IPS DF 6.9 (cell line): ENCODE measurements at places on chromosomes 2 and 18.
A peak's percentile ranks its signal among the peaks of the same experiment; 100 is the strongest.

- DNase-seq, result no peak
Observed at GRCh38 chr2:27381577-27382181, 1.1 kb upstream of the ZNF513 start.

GRCh38 chr2:239214725-239215124, 186.1 kb downstream of the HDAC4 start:
- DNase-seq, result no peak

DNA sequence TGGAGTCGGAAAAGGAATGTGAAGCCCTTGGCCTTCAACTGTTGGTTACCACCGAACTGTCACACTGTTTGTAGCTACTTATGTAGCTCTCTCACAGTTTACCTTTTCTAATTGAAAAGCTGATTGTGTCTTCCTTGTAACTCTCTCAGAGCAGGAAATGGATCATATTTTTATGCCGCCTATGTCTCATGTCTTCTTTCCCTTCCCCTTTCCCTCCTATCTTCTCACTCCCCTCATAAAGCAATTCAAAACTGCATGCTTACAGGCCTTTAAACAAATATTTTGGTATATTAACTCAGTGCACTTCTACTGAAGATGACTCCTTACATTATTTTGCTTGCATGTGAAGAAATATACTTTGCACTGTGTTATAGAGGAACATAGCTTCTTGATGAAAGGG, 6.0 kb downstream of the SLC39A10 start:
- no peak for DNase-seq

GRCh38 chr2:89820248-89820647, 1128.8 kb downstream of the RPIA start:
- no peak for DNase-seq

GRCh38 chr2:239182981-239183791, 217.6 kb downstream of the HDAC4 start:
- DNase-seq, result no peak

GRCh38 chr2:207632575-207633493, 7.6 kb upstream of the METTL21A start:
- no peak for DNase-seq

DNA sequence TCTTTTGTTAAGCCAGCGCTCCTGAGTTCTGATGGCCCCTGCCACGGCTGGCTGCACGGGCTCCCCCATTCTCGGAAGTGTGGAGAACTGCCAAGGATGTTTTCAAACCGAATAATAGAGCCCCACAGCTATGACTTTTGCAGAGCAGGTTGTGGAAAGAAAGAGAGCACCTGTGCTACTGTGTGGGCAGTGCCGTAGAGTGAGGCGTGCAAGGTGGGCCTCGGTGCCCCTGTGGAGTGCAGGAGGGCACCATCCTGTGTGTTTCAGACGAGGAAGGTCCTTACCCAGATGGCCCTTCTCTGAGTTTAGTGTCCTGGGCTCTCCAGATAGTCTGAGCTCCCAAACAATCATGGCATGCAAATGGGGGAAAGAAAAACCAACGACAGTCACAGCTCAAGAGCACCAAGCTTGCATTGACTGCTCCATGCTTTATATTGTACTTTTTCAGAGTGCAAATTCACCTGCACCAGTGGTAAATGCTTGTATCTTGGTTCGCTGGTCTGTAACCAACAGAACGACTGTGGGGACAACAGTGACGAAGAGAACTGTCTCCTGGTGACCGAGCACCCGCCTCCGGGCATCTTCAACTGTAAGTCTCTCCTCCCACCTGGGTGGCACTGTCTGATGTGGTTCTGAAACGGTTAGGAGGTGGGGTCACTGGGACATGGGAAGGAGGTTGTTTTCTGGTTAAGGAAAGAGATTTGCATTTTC, 219.4 kb downstream of the LDLRAD4 start:
- no peak for DNase-seq

- no peak for DNase-seq
Observed at GRCh38 chr2:12773586-12774394, 57.1 kb downstream of the TRIB2 start.

GRCh38 chr2:54384301-54385203, 71.6 kb upstream of the SPTBN1 start:
- no peak for DNase-seq

DNA sequence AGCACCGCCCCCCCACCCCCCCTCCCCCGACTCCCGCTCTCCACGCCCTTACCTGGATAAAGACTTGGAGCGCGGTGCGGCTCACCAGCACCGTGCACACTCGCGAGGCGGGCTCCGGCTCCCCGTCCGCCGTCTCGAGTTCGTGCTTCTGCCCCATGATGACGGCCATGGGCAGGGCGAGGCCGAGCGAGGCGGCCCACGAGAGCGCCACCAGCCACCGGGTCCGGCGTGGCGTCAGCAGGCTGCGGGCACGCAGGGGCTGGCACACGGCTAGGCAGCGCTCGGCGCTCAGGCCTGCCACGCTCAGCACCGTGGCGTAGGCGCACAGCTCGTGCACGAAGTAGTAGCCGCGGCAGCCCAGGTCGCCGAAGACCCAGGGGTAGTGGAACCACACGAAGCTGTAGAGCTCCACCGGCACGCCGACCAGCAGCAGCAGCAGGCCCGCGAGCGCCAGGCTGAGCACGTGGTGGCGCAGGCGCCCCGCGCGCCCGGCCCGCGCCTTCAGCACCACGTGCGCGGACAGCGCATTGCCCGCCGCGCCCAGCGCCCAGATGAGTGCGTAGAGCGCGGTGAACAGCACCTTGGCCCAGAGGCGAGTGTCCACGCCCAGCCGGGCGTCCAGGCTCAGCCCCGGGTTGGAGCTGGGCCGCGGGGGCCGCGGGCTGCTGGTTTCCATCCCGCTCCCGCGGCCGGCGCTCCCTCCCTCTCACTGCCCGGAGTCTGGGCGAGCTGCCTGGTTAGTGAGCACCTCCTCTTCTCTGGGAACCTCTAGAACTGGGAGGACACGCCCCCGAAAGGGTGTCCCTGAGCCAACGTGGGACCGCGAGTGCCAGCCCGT, at the start of gene NTSR2:
NTSR2 (minus strand) TSS at position 742 of the 838 bp plus-strand sequence; CDS start at position 676, 66 bp downstream.
- no peak for DNase-seq

GRCh38 chr2:208256192-208256782, 1.4 kb upstream of the IDH1 start:
- no peak for DNase-seq

DNA sequence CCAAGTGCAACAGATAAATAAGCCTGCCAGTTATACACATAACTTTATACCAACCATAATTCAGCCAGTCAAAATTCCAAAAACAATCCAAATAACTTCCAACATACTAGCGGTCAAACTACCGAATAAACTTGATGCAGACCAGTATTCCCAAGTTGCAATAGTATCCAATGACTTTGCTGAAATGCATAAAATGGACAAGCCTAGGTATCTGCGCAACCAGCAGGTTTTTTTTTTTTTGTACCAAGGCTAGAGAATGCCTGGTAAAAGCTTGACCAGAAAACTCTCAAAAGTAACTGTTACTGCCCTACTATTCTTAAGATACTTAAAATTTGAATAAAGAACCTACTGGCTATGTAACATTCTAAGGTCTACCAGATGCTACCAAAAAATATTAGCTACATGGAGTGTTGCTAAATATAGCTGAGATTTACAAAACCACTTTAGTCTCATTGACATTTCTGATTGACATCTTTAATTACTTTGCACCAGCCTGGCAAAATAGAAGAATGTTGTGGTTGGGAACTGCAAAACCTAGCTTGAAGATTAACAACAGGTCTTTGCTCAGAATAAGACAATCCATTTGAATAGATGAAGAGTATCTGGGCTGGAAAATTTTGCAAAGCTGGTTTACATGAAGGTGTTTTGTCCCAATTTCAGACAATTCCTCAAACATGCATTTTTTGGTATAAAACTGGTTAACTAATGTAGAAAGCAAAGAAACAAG, 7.3 kb downstream of the SRSF7 start:
- no peak for DNase-seq

GRCh38 chr2:151568501-151568900, 158.8 kb downstream of the RIF1 start:
- DNase-seq, result no peak

GRCh38 chr2:190904640-190905261, 24.1 kb downstream of the GLS start:
- DNase-seq, result no peak

DNA sequence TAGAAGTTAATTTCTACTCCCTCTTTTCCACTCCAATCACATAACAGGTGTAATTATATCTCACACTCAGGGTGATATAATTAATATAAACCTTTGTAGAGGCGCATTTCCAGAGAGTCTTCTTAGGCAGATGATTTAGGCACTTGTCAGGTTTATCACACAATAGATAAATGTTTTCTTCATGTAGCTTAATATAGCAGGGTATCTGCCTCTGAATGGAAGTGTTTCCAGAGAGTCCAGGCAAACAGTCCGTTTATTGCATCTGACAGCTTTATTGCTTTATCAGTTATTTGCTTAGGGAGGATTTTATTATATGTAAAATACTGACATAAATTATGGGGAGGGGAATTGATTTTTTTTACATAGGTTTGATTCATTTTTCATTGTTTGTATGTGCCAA, 766.3 kb downstream of the SLC4A3 start:
- no peak for DNase-seq

GRCh38 chr2:113361051-113361450, 76.4 kb upstream of the ZNG1B start:
- no peak for DNase-seq

- DNase-seq, result no peak
Observed at GRCh38 chr2:140836826-140837225, 1294.0 kb downstream of the LRP1B start.

DNA sequence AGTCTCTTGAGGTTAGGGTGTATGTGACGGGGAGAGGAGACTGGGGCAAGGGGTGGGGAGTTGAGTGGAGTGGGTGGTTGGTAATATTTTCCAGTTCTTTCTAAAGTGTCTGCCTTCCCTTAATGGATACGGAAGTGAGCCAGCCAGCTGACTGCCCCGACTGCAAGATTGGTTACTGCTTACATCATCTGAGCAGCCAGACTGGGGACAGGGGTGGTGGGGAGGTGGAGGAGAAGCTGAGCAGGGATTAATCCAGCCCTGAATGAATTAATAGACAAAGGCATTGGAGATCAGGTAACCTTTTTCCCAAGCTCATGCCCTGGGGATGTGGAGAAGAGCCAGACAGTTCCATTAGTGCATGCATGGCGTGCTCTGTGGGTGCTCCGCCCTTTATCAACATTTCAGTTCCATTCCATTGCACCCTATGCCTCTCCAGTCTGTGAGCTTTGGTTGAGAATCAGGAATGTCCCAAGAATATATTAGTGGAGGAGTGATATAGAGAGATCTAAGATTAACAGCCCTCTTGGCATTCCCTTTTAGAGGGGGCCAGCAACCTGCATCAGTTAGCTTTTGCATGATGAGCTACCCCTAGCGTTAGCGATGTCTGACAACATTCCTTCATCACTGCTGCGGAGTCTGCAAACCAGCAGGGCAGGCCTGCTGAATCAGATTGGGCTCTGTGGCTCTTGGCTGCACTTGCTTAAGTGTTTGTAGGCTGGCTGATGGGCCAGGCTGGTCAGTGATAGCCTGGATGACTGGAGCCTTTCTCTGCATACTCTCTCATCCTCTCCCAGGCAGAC, 67.4 kb downstream of the TNP1 start:
- DNase-seq, result no peak

- DNase-seq, result no peak
Observed at GRCh38 chr2:20576598-20577115, 74.2 kb downstream of the HS1BP3 start.

DNA sequence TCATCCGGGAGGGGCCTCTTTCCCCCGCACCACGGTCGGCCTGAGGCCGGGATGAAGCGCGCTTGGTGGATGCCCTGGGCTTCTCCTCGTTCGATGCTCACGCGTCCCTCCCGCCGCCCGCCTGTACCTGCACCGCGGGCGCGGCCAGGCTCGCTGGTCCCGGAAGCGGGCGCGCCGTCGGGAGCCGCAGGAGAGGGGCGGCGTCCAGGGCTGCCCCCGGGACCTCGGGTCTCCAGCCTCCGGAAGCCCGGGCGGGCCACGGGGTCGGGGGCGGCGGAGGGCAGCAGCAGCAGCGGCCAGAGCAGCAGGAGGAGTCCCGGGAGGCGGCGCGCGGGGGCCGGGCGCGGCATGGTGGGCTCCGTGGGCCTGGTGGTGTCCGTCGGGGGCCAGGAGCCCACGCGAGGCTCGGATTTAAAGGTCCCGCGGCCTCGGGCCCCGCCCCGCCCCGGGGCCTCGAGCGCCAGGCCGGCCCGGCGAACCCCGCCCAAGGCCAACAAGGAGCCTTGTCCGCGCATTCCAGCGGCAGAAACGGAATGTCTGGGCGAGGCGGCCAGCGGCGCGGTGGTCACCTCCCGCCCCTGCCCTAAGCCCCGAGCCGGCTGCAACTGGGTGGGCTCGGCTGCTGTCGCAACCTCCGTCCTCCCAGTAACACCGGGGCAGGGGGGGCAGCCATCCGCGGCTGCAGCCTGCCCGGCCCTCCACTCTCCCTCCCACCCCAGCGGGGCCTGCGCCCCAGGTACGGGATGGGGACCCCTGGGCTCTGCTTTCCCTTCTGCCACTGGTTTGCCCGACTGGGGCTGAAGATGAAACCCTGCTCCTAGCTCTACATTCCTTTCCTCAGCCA, at the start of gene MATN3:
MATN3 (minus strand) TSS at position 387 of the 844 bp plus-strand sequence; CDS start at position 350, 37 bp downstream.
- no peak for DNase-seq

- DNase-seq, result no peak
Observed at GRCh38 chr2:118881490-118882129, 34.2 kb upstream of the EN1 start.

DNA sequence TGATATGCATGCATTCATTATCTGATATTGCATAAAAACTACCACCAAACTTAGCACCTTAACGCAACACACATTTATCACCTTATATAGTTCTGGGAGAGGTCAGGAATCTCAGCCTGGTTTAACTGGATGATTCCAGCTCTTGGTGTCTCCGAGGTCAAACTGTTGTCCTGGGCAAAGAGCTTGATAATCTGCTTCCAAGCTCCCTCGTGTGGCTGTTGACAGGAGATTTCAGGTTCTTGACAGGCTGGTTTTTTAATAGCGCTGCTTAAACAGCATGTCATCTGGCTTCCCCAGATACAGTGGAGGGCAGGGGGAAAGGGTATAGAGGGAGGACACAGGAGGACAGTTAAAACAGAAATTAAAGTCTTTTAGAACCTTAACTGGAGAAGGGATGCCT, 785.0 kb downstream of the CNTNAP5 start:
- DNase-seq, result peak; percentile 39

- no peak for DNase-seq
Observed at GRCh38 chr2:100211521-100211920, 69.1 kb upstream of the AFF3 start.

DNA sequence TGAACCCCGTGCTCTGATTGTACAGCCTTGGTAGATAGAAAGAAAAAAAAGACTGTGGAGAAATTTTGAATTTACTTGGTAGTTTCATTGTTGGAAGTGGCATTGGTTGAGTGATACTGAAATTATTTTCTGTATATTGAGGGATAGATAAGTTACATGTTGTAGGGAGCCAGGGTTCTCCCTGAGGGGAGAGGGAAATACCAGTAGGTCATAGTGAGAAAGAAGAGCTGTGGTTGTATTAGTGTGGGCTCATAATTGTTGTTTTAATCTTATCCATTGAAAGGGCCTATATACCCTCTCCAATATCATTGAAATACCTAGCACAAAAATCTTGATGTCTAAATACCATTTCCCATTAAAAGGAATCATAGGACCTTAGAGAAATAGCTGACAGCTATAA, 16.9 kb upstream of the RAB31 start:
- DNase-seq, result no peak
